ENCODE measurements at places on chromosomes 12 and 14.

- DNase-seq, result no peak
Measured at GRCh38 chr12:107458163-107458562, 227.4 kb upstream of the PWP1 start.

DNA sequence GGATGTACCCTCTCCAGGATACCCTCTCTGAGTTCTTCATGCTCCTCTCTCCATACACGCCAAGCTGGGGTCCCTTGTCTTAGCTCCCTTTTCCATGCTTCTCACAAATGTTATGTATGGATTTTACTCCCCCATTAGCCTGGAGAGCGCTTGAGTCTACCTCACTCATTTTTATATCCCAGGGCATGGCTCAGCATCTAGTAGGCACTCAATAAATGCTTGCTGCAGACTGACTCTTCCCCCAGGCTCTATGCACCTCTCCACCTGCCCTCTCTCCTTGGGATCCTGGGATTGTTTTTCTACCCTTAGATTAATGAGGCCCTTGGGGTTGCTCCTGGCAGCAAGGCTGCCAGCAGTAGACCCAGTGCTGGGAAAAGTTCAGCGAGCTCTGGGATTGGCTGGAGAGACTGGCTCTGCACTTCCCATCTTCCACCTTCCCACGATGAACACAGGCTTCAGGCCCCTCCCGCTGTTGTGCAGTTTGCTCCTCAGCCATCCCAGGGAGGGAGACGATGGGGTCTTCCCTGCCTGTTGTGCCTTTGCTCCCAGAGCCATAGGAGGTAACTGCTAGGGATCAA lies 2.2 kb downstream of the NRIP2 start:
- DNase-seq, result no peak

- no peak for DNase-seq
Measured at GRCh38 chr14:103260629-103261124, 73.4 kb upstream of the EIF5 start.

DNA sequence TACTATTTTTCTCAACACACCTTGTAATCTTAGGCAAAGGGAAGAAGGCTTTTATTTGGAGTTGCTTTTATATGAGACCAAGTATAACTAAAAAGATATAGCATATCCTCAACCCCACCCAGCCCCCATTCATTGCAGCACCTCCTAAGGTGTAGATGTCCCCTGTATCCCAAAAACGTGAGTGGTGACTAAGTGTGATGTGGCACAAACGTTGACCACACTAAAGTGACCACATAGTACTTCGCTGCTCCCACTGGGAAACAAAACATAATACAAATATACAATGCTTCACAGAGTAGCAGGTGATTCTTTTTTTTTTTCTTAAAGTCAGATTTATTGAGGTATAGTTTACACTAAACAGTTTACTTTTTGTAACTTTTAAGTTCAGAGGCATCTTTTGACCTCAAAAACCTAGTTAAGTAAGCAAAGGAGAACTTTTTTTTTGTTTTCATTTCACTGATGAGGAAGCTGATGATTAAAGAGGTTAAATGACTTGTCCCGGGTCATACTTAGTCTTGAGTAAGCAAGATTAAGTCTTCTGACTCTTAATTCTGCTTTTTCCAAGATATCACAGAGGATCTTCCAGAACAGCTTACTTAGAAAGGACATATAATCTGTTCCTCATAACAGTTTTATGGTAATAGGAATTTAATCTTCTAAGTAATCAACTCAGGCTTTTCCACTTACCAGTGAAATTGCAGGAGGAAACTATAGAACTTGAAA lies 245.2 kb upstream of the PLEKHG7 start:
- no peak for DNase-seq

- no peak for DNase-seq
Measured at GRCh38 chr12:31002361-31002725, 71.3 kb upstream of the DDX11 start.

DNA sequence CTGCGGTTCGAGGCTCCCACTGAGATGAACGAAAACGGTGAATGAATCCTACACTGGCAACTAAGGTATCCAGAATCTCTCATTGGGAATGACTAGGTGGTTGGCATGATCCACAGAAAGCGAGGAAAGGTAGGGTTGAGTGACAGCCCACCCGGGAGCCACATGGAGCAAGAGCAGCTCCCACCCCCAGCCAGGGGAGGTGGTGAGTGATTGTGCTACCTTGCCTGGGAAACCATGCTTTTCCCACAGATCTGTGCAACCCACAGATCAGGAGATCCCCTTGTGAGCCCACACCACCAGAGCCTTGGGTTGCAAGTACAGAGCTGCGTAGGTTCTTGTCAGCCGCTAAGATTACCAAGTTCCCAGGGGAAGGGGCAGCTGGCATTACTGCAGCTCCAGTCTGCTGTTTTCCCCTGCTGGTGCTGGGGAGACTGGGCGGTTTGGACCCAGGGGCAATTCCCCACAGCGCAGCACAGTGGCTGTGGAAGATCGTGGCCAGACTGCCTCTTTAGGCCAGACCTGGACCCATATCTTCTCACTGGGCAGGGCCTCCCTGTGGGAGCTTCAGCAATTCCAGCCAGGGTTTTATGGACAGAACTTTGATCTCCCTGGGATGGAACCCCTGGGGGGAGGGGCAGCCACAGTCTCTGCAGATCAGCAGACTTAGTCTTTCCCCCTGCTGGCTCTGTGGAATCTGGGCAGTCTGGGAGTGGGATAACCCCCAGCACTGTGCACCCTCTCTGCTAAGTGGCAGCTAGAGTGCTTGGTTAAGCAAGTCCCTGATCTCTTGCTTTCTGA lies 44.6 kb upstream of the PPP4R3A start:
- no peak for DNase-seq

- no peak for DNase-seq
Measured at GRCh38 chr12:123005081-123005626, 24.7 kb downstream of the ARL6IP4 start.

GRCh38 chr14:79443602-79444001 lies 767.7 kb downstream of the DIO2 start:
- DNase-seq, result no peak

- DNase-seq, result no peak
Measured at GRCh38 chr12:62211510-62211909, 48.7 kb upstream of the USP15 start.
